Effector memory CD4-positive, alpha-beta T cell (primary cell): ENCODE measurements at places on chromosomes 1 and 21.

DNA sequence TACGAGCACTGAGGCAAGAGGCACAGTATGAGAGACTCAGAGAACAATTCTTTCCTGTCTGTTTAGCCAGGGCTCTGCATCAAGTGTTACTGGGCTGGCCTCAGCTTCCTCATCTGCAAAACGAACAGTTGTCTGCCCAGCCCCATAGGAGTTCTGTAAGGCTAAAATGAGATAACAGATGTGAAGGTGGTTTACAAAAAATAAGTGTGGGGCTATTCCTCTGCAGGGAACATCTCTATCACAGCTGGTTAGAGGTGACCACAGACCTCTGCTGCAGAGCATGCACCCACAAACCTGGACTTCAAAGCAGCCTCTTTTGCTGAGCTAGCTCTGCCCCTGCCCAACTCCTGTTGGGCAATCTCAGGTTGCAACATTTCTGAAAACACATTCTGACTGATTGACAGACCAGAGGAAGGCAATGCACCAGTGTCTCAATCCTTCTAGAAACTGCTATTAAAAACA lies 10.5 kb upstream of the OLIG1 start:
- no peak for DNase-seq

GRCh38 chr1:53769780-53770179 lies 30.8 kb upstream of the GLIS1 start:
- DNase-seq: no peak

DNA sequence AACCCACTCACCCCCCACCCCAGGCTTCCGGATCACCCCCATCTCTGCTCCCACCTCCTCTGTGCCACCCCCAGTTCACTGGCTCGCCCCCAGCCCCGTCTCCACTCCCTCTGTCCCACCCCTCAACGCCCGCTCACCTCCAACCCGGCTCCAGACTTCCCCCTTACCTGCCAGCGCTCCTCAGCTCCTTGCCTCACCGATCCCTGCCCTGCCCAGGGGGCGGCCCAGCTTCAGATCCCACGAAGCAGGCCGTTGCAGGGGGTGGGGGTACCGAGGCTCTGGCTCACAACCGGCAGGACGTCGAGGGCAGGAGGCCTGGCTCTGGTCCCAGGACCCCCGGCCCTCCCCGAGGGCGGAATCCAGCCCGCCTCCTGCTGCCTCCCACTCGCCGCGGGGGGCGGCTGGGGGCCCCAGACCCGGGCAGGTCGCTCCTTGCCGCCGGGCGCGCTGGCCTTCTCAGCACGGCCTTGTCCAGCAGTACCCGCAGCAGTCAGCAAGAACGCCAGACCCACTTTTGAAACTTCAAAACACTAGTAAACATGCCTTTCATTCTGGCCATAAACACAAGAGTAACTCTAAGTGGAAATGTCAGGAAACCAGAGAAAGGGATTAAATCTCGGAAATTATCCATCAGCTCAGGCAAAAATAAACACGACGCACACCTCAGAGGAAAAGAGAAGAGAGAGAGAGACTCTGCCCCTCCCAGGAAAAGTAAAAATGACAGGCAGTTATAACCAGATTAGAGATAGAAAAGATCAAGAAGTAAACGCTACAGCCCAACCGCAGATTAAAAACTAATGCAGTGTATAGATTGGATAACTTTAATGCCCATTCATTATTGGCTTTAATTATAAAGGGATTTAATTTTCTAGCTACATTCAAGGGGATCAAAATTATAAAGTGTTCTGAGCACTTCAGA lies 1.0 kb upstream of the FAM89A start:
- no peak for DNase-seq

DNA sequence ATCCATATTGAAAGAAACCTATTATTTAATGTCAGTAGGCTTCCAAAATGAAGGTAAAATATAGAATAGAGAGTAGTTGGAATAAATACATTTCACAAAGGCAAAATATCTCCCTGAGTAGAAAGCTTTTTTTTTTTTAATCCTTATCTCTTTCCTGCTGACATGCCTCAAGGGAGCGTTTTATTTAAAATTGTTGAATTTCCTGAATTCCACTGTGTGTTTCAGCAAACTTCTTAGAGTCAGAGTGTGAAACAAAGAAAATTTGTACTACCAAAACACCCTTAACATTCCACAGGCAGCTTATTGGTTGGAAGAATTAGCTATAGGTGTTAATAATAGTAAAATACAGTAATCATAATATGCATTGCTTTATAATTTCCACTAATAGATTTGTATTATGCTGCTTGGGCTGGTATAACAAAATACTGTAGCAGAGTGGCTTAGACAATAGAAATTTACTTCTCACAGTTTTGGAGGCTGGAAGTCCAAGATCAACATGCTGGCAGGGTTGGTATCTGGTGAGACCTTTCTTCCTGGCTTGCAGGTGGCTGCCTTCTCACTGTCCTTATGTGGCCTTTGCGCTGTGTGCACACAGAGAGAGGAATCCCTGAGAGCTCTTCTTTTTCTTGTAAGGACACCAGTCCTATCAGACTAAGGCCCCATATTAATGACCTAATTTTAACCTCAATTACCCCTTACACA lies 468.4 kb upstream of the C1orf87 start:
- no peak for DNase-seq

- no peak for DNase-seq
Measured at GRCh38 chr1:15065736-15066135, 87.8 kb upstream of the TMEM51 start.

GRCh38 chr1:118948846-118949245 lies 39.3 kb downstream of the TBX15 start:
- DNase-seq: no peak

DNA sequence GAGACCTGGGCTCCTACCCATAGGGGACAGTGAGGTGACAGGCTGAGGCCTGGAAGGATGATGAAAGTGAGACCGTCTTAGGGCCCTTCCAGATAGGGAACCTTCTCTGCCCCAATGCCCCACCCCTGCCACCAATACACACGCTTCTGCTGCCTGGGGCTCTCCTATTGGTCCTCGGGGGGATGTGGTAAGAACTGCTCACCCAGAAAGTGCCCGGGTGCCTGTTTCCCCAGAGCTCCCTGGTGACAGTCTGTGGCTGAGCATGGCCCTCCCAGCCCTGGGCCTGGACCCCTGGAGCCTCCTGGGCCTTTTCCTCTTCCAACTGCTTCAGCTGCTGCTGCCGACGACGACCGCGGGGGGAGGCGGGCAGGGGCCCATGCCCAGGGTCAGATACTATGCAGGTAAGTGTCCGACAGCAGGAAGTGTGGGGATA lies 948 bp downstream of the SEMA4A start:
- no peak for DNase-seq

DNA sequence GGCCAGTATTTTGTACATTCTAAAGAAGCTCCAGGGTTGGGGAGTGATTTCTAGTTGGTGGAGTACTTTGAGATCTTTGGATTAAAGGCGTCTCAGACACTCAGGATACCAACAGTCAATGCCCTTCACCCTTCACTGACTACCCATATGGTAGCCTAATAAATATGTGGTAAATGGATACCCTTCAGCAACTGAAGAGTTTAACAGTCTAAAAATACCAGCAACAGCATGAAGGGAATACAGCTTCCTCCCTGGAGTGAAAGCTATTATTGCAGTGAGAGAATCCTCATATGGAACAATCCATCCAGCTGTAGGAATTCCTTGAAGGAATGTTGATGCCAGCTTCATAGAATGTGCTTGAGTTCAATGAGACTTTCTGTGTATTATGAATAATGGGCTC lies 26.8 kb downstream of the DNAJC11 start:
- DNase-seq: no peak

GRCh38 chr1:246214708-246215509 lies 292.2 kb downstream of the SMYD3 start:
- no peak for DNase-seq

GRCh38 chr1:167744901-167745300 lies 23.1 kb downstream of the MPZL1 start:
- no peak for DNase-seq

DNA sequence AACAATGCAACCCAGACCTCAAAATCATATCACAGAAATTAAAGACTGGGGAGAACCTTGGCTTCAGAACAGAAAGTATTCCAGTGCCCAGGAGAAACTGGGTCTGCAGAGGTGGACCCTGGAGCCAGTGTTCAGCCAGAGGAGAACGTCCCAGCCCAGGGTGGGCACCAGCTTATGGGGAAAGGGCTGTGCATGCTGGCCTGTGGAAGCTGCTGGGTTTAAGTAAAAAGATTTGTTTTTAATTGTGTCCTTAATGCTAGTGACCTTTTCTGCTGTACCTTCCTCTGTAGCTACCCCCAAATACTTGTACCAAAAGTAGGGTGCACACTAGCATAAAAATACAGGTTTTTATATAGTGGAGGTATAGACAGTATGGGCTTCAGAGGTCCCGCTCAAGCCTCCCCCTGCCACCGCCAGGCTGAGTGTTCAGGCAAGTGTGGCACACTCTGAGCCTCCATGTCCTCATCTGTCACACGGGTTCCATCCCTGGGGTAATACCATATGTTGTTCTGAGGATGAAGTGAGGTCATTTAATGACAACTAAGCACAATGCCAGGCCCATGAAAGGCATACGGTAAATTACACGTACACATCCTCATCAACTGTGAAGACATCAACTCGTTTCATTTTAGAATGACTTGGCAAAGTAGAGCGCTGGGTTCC lies 47.0 kb downstream of the SLC37A1 start:
- DNase-seq: no peak

GRCh38 chr21:27033471-27033870 lies 66.6 kb upstream of the ADAMTS5 start:
- DNase-seq: no peak

DNA sequence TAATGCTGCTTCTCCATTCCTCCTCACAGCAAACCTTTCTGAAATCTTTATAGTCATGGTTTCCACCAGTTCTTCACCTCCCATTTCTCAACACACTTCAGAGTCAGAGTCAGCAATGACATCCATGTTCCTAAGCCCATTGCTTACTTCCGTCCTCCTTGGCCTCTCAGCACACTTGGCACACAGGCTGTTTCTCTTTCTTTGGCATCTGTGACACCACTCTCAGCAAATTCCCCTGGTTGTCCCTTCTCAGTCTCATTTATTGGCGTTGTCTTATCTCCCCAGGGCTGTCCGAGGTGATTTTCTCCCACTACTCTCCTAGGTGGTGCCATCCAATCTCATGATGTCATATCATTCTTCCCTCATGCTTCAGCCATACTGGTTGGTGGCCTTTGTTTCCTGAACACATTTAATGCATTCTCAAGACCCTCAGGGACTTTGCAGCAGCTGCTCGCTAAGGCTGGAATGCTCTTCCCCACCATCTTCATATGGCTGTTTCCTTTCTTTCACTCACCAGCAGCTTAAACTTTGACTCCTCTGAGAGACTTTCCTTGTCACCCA lies 3.3 kb upstream of the LGALS8 start:
- no peak for DNase-seq

DNA sequence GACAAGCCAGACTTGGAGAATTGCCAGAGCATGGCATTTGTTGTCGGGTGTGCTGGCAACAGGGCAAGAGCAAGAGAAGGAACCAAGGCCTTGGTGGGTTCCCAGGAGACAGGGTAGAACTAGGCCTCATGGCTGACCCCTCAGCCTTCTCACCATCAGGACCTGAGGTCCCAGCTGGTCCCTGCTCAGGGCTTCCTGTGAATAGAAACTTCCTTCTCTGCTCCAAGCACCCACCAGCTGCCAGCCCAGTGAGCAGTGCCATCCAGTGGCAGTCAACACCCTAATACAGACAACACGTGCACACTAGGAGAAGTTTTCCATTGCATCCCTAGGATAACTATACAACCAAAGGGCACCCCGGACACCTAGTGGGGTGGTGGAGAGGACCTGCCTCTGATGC lies 22.8 kb downstream of the S100A6 start:
- no peak for DNase-seq

GRCh38 chr1:195909061-195909460 lies 699.2 kb downstream of the KCNT2 start:
- DNase-seq: no peak

- no peak for DNase-seq
Measured at GRCh38 chr21:33699277-33699676, 57.0 kb downstream of the ITSN1 start.

DNA sequence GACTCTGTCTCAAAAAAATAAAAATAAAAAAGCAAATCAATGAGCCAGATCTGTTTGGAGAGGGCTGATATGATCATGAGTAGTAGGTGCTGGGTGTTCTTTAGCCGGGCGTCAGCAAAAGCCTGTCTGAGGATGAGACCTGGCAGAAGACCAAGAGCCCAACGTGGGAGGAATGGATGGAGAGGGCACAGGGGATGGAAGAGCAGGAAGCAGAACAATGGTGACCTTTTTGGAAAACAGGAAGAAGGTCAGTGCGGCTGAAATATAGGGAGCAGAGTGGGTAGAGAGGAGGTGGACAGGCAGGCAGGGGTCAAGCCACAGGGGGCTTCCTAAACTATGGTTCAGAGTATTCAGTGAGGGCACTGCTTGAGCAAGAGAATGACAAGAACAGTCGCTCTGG lies 30.9 kb downstream of the VWA5B1 start:
- no peak for DNase-seq

DNA sequence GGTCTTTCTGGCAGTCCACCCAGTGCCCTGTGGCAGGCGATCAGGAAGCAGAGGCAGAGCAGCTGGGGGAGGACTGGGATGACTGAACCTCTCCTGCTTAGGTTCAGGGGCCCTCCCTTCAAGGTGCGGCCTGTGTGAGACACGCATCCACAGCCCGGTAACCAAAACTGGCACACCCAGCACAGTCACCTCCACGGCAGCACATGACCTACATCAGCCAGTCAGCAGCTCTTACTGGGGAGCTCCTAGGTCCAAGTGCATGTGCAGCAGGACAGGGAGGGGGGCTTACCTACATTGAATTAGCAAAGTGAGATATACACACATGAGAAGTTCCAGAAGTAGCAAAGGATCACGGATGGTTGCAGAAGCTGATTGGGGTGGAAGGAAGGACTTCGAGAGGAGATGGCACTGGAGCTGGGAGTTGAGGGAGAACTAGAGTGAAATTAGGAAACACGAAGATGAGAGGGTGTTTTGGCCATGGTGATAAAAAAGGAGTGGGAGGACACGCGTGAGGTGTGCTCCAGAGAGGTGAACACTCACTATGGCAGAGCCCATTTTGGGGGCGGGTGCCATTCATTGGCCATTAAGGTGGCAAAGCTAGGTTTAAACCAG lies 51.4 kb upstream of the IRF2BP2 start:
- no peak for DNase-seq

- no peak for DNase-seq
Measured at GRCh38 chr1:94345148-94345721, 73.0 kb upstream of the ABCD3 start.
